Caudate nucleus (tissue), 63 donors: ENCODE measurements at places on chromosomes 1 and 21.

DNA sequence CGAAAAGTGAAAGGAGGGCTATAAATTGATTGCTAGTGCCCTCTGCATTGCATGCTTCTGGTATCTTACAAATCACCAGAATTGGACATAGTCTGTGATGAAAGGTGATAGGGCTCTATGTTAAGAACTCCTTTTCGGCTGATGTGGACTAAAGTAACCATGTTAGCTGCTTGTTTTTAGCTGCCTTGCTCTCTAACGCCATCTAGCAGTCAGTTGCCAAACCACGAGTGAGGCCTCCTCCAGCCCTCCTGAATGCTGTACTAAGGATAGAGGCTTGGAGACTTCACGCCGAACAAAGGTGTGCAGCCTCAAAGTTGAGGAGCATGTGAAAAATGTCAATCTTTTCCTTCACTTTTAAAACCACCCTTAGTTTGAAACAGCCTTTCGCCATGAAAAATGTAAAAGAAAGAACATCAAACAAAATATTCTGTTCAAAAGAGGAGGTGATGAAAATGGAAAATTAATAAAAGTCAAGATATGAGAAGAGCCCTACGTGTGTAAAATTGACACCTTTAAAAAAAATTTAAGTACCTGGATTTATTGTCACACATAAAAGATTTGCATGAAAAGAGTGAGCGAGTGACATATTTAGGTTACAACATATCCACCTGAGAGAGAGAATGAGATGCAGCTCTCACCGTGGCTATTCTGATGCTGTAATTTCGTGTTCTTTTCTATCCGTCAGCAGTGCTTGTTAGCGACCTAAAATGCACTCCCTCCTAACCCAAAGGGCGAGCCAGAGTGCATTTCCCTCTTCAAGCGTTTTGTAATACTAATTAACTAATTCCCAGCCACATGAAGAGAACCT is 8.1 kb downstream of the LRRC53 start:
- DNase-seq, result no peak

GRCh38 chr1:23168079-23168444 is 594 bp downstream of the LUZP1 start:
- no peak for DNase-seq

- no peak for DNase-seq
Measured at GRCh38 chr1:92858564-92859399, 26.9 kb downstream of the RPL5 start.

GRCh38 chr1:51570063-51570710 is 46.7 kb upstream of the OSBPL9 start:
- no peak for DNase-seq

- no peak for DNase-seq
Measured at GRCh38 chr1:206970446-206970845, at the start of gene FCAMR. Gene FCAMR, minus strand, starts transcription at chr1:206970460. Its CDS starts 335 bp downstream, at chr1:206970125.

GRCh38 chr1:192489748-192490147 is 85.8 kb upstream of the RGS1 start:
- DNase-seq, result no peak

- DNase-seq, result no peak
Measured at GRCh38 chr21:44834231-44834950, 16.5 kb upstream of the SUMO3 start.

DNA sequence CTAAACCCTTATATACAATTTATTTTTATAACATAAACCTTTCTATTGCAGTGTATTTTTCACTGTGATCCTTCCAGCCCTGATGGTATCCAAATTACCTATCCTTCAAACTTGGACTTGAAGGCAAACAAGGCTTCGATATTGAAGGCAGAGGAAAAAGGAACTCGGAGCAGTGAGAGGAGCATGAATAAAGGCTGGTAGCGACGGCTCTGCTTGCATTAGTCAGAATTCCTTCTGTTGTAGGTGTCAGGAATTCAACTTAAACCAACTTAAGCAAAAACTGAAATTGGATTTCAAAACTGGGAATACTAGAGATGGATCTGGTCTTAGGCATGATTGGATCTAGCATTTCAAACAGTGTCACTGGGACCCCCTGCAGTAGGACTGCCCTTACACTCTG is 17.8 kb upstream of the SSX2IP start:
- no peak for DNase-seq

DNA sequence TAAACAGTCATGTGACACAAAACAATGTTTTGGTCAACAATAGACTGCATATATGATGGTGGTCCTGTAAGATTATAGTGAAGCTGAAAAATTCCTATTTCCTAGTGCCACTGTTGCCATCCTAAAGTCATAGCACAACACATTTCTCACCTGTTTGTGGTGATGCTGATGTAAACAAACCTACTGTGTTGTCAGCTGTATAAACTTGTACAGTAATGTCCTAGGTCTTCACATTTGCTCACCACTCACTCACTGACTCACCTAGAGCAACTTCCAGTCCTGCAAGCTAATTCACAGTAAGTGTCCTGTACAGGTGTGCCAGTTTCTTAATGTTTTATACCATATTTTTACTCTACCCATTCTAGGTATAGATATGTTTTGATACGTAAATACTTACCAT is 326.1 kb upstream of the USP24 start:
- DNase-seq, result no peak

DNA sequence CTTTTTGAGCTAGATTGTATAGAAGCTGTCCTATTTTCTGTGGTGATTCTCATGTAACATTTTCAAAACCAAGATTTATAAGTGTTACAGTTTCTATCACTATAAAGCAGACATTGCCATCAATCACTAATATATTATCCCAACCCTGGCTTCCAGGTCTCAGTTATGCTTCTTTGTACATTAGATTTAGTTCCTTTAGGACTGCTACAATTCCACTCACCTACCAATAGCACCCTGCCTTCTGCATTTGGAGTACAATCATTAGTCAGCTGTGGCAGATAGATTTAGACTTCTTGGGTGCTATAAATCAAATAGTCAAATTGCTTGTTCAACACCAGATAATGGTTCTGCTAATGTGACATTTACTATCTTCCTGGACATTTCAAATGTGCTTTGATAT is 281.6 kb downstream of the BRINP3 start:
- DNase-seq, result no peak

DNA sequence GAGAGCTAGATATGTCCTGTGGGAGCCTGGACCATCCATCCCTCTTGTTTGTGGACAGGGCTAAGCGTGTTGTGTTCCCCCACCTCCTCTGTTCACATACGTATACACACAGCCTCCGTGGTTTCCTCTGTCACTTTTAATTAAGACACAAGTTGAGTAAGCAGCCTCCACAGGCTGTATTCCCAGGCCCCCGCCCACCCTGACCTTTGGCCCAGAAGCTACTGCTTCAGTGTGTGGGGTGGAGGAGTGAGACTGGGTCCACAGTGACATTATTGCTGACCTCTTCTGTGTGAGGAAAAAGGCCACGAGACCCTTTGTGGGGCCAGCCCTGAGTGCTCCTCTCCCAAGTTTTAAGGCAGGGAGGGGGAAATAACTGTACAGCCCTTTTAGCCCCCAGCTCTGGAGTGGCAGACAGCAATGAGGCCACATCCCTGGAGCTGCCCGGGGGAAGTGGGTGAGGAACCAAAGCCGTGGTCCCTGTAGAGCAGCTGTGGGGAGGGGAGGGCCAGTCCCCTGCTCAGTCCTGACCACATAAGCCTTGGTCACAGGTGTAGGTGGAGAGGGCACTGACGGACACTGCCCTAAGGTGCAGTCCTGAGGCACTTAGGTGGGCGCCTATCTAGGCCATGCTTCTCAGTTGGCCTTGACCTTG is 4.4 kb downstream of the ELOVL1 start:
- no peak for DNase-seq

DNA sequence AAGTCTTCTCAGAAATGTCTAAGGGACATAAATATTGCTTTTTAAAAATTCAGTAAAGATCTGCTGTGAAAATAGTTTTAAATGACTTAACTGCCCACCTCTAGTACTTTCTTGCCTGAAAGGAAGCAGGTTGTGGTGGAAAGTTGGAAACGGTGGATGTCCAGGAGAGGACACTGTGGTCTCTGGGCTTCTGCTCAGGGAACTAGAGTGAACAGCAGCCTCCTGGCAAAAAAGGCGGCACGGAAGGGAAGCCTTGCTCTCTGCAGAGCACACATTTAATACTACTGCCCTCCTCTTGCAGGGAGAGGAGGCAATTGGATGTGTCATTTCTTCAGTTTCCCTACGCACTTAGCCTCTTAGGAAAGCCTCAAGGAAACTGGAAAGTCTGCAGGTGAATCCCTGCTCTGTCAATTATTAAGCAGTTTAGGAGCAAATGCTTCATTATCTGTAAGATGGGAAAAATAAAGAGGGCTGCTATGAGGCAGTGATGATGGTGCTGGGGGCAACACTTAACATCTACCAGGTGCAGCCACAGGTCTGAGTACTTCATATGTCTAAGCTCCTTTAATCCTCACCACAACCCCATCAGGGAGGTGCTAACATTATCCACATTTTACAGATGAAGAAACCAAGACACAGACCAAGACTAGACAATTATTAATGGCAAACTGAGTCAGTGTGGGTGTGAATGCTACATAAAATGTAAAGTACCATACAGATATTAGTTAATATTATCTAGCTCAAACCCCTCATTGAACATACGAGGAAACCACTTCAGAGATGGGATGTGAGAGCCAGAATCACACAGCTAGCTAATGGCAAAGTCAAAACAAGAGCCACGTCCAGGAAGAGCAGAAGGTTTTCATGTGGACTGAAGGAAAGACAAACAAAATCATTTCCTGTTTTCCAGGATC is 108.9 kb upstream of the ADAR start:
- no peak for DNase-seq

DNA sequence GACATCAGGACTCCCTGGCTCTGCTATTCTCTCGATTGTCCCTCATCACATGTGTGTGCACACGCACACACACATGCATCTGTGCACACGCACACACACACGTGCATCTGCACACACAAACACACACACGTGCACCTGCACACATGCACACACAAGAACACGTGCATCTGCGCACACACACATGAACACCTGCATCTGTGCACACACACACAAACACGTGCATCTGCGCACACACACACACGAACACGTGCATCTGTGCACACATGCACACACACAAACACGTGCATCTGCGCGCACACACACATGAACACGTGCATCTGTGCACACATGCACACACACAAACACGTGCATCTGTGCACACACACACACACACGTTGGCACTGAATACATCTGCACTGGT is 14.7 kb downstream of the S100A7A start:
- DNase-seq, result no peak

- no peak for DNase-seq
Measured at GRCh38 chr1:174654560-174654959, 206.8 kb downstream of the GPR52 start.

GRCh38 chr1:91916811-91917460 is 31.0 kb upstream of the TGFBR3 start:
- DNase-seq, result no peak

DNA sequence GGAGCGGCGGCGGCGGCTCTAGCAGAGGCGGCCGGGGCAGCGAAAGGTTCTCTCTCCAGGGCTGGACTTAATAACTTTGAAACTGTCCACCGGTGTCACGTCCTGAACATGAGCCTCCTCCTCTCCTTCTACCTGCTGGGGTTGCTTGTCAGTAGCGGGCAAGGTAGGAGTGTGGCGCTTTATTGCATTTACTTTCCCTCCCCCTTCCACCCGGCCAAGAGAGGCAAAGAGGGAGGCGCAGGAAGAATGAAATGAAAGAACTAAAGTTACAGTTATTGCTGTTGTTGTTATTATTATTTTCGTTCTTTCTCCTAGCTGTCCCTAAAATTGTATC is 214 bp downstream of the NCAM2 start:
- no peak for DNase-seq

GRCh38 chr21:25343774-25344545 is 263.3 kb downstream of the MRPL39 start:
- DNase-seq, result no peak

- no peak for DNase-seq
Measured at GRCh38 chr1:237713916-237714315, 176.8 kb downstream of the ZP4 start.

GRCh38 chr1:46708121-46708520 is 10.8 kb downstream of the EFCAB14 start:
- DNase-seq, result no peak

- no peak for DNase-seq
Measured at GRCh38 chr1:35288761-35289160, 20.3 kb downstream of the ZMYM4 start.

GRCh38 chr1:226629210-226629895 is 80.8 kb downstream of the STUM start:
- no peak for DNase-seq
